ENCODE measurements at places on chromosomes 11 and 22.
A peak's percentile ranks its signal among the peaks of the same experiment; 100 is the strongest.

- no peak for DNase-seq
These were observed 10.9 kb upstream of the ADA2 start for GRCh38 chr22:17229991-17230630.

- DNase-seq = peak; percentile 62
These were observed 25.1 kb upstream of the RELT start for GRCh38 chr11:73350908-73351636.

GRCh38 chr11:33362051-33362910 lies 105.1 kb downstream of the HIPK3 start:
- DNase-seq = no peak

- no peak for DNase-seq
These were observed at the start of gene WNT7B for GRCh38 chr22:45977003-45977411. WNT7B (minus strand) TSS chr22:45977162; CDS start chr22:45976754, 408 bp downstream.

All from HAP-1 (cell line).